ENCODE measurements at places on chromosomes 7 and 10.

- no peak for DNase-seq
These were observed at the start of gene CTNNA3 for GRCh38 chr10:67696029-67696428. Gene CTNNA3 (minus strand): TSS chr10:67696195.

GRCh38 chr7:87344446-87344845 is 1.0 kb upstream of the CROT start:
- DNase-seq, result no peak

GRCh38 chr7:86978808-86979506 is 80.5 kb downstream of the ELAPOR2 start:
- DNase-seq, result no peak

- DNase-seq, result no peak
These were observed 12.2 kb downstream of the PLAC9 start for GRCh38 chr10:80144696-80145131.

DNA sequence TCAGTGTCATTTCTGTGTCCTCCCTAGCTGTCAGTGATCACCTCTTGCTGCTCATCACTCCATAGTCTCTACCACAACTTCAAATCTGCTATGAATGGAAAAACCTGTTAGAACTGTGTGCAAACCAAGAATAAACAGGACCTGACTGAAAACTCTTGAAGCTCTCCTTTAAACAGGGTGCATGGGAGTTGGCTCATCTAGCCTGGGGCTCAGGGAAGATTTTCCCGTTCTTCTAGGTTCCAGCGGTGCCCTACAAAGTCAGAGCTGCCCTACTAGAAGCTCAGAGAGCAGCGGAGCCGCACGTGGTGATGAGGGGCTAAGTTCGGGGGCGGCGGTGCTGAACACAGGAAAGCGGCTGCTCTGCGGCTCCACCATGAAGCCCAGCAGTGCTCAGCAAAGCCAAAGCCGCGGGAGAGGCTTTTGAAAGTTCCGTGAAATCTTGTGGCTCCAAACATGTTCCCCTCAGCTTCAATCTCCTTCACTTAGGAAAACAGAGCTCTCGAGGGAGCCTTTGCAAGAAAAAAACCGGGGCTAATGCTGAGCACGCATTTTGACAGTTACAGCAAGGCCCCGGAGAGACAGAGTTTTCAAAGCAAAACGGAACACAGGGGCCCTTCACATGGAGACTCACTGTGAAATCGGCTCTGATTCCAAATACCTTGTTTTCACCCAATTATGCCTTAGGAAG is 30.5 kb downstream of the RGS10 start:
- DNase-seq, result no peak

DNA sequence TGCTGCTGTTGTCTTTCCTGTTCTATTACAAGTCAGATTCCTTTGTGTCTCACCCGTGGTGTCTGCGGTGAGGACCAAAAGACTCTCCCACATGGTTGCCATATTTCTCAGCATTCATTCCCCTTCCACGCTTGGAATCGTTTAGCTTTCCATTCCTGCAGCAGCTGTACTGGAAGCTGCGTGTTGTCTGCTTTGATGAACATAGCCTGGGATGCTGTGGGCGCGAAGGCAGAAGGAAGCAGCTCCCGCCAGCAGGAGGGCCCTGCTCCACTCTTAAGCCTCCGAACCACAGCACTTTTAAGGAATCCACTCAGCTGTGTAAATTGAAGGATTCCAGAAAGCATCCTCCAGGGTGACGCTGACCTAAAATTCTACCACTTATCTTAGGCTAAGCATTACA is 303.6 kb upstream of the PITRM1 start:
- no peak for DNase-seq

GRCh38 chr10:62501547-62501946 is 127.4 kb downstream of the ZNF365 start:
- no peak for DNase-seq

DNA sequence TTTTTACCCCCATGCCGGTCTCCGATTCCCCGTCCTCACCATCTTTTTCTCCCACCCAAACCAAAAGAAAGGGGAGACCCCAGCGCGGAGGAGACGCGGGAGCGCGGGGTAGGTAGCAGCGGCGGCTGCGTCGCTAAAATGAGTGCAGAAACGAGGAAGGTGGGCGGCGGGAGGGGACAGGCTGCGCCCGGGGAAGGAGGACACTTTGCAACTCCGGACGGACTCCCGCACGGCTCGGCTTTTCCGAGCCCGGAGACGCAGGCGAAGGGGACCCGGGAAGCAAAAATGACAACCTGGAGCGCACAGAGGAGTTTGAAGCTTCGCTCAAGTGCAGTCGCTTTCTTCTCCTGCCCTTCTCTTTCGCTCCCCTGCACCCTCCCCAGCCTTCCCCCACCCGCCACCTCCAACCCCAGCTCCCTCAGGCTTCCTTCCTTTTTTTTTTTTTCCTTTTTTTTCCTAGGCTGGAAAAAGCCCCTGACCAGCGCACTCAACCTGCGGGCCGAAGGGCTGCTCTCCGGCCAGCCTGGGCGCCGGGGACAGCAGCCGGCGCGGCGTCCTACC is 453 bp downstream of the SFMBT2 start:
- DNase-seq, result no peak

- peak; percentile 28 for DNase-seq
These were observed 16.1 kb upstream of the LAMB4 start for GRCh38 chr7:108146070-108146842.

GRCh38 chr7:88280801-88281200 is 25.9 kb downstream of the STEAP4 start:
- no peak for DNase-seq

GRCh38 chr10:10873289-10873688 is 144.4 kb upstream of the CELF2 start:
- DNase-seq, result no peak

DNA sequence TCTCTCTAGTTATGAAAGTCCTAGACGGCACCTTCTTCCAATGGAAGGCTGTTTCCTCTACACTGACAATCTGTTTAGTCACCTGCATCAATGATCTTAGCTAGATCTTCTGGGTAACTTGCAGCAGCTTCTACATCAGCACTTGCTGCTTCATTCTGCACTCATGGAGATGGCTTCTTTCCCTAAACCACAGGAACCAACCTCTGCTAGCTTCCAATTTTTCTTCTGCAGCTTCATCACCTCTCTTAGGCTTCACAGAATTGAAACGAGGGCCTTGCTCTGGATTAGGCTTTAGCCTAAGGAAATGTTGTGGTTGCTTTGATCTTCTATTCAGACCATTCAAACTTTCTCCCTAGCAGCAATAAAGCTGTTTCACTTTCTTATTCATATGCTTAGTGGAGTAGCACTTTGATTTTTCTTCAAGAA is 24.6 kb downstream of the NAMPT start:
- DNase-seq, result no peak

DNA sequence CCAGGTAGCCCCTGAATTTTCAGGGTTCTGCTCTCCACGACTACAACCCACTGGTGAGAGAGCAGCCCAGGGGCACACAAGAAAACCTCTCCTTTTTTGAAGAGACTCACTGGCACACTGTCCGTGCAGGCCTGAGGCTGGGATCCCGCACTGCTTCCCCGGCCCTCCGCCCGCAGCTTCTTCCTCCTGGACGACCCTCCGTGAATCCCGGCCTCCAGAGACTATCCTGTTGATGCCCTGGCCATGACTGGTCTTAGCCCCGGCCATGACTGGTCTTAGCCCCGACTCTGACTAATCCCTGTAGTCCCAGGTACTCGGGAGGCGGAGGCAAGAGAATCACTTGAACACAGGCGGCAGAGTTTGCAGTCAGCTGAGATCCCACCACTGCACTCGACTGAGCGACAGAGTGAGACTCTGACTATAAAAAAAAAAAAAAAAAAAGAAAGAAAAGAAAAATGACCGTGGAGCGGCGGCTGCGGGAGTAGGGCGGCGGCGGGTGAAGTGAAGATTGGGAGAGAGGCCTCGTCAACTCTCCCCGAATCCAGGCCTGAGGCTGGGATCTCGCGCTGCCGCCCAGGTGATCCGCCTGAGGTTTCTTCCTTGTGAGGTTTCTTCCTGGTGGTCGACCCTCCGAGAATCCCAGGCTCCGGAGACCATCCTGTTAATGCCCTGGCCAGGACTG is 196.4 kb downstream of the ZNF716 start:
- no peak for DNase-seq

DNA sequence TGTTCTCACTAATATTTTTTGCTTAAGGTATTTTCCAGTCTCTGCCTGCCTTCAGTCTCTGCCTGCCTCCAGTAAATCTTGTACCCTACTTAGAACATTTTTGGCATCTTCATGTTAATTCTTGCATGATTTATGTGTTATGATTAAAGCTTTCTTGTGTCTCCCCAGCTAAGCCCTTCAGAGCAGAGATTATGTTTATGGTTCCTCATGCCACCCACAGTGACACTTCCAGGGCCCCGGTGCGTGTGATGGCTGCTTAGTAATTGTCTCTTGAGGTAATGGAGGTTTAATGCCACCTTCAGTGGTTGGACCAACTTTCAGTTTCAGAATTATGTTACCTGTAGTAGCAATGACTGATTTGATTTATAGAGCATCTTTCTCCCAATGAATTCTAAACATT is 70.6 kb upstream of the MET start:
- no peak for DNase-seq
